ENCODE measurements at places on chromosomes 5 and 9.

- DNase-seq, result no peak
Observed at GRCh38 chr9:98806394-98807035, 955 bp upstream of the GALNT12 start.

- DNase-seq, result no peak
Observed at GRCh38 chr9:132622159-132622558, 39.8 kb downstream of the BARHL1 start.

DNA sequence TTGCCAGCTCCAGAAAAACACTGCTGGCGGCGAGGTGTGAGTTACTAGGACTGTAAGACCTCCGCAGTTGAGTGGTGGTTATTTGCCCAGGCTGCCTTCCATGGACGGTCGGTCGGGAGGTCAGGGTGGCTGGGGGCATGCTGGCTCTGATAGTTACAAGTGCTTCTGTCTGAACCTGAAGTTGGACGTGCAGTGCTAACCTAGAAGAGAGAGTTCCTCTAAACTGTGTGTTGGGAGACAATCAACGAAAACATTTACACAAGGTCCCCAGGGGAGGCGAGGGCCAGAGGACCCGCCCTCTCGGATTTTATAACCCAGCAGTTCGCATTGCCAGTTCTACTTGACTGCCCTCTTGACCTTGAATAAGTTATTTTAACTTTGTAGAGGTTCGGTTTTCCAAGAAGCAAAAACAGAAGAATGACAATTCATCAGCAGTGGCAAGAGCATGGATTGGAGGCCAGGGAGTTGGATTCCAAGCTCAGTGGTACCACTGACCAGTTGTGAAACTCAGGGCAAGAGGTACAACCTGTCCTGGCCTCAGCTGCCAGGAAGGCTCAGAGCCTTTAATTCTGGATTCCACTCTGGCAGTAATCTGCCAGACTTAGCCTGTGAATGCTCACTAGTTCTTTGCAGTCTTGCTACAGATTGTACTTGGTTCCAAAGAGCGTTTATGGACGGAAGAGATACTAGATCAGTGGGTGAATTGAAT, 28.7 kb upstream of the PDE8B start:
- no peak for DNase-seq

DNA sequence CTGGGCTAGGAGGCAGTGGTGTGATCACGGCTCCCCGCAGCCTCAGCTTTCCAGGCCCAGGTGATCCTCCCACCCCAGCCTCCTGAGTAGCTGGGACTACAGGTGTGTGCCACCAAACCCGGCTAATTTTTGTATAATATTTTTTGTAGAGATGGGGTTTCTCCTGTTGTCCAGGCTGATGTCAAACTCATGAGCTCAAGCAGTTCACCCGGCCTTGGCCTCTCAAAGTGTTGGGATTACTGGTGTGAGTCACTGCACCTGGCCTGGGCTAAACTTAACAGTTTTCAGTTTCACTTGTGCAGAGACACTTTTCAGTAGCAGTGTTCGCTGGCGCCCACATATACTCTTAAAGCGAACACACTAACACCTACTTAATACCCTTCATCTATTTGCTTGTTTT, 205.6 kb upstream of the ZNF608 start:
- DNase-seq, result no peak

GRCh38 chr5:149724884-149725283, 5.2 kb upstream of the PPARGC1B start:
- no peak for DNase-seq

- DNase-seq, result no peak
Observed at GRCh38 chr9:88092797-88093331, 45.4 kb downstream of the SPATA31C2 start.

GRCh38 chr9:127904561-127905003, 5.2 kb upstream of the ST6GALNAC6 start:
- DNase-seq, result peak; percentile 58

GRCh38 chr9:98132158-98132557, 13.1 kb upstream of the TRIM14 start:
- DNase-seq, result no peak

GRCh38 chr9:121819428-121820231, 168.2 kb downstream of the DAB2IP start:
- no peak for DNase-seq

GRCh38 chr5:174119468-174119881, 74.0 kb downstream of the NSG2 start:
- no peak for DNase-seq

- no peak for DNase-seq
Observed at GRCh38 chr5:124761010-124761409, 14.6 kb upstream of the ZNF608 start.

DNA sequence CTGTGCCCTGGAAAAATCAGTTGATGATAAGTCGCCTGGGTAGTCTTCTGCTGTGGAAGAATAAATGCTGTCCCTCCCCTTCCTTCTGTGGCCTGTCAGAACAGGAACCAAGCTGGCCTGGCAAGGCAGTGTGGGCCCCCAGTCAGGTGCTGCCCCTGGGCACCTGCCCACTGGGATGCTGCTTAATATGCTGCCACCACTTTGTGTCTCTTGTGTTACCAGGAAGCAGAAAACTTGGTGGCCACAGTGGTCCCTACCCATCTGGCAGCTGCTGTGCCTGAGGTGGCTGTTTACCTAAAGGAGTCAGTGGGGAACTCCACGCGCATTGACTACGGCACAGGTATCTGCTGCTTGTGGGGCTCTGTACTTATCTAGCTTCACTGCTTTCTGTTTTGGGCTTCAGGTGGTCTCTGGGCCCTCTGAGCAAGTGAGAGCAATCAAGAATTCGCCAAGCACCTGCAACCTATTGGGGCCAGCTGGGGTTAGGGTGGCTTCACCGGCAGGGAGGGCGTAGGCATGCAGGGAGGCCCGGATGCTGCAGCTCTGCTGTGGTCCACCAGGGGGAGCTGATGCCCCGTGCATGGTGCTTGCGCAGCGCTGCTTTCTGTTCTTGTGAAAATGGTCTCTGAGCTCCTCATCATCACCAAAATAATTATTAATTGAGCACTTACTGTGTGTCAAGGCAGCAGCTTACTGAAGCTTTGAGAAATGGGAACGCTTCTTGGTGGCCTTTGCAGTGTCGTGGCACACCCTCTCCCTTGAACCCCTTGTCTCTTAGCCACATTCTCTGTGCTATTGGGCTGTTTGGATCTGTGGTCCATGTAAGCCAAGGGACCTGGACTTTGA, 20.3 kb downstream of the PTPA start:
- DNase-seq, result peak; percentile 94

- DNase-seq, result no peak
Observed at GRCh38 chr5:116068028-116068632, 16.7 kb upstream of the COMMD10 start.

Data from stimulated activated effector memory CD8-positive, alpha-beta T cell treated with anti-CD3 and anti-CD28 coated beads, Interleukin-12 subunit alpha, Interleukin-12 subunit beta, amount 100 ng/mL, for 72 hours (primary cell).